ENCODE measurements at places on chromosomes 11 and 22. TPM values are rescaled to one million over a fixed set of nuclear protein-coding genes. Genes with fewer than 3 reads are reported as not detected.

Gene PRR33
- total RNA-seq: not detected

Gene NAALADL1
- total RNA-seq: 6.2 TPM

Gene RIMBP3C
- 0.05 TPM for total RNA-seq

Gene GLYAT
- total RNA-seq: not detected

Gene FXYD2
- total RNA-seq: not detected

Gene OR51E2
- not detected for total RNA-seq

Gene PRCP
- 77.9 TPM for total RNA-seq

Gene KCNK4
- not detected for total RNA-seq

Gene ANO1
- total RNA-seq: 0.40 TPM

Gene SCGB2A2
- not detected for total RNA-seq

Gene WBP2NL
- total RNA-seq: 0.07 TPM

Gene FADS3
- total RNA-seq: 318 TPM

Gene H19
- 6.5 TPM for total RNA-seq

Gene PGA5
- not detected for total RNA-seq

Measured in mammary microvascular endothelial cell (primary cell).